ENCODE measurements at places on chromosomes 2 and 18.

DNA sequence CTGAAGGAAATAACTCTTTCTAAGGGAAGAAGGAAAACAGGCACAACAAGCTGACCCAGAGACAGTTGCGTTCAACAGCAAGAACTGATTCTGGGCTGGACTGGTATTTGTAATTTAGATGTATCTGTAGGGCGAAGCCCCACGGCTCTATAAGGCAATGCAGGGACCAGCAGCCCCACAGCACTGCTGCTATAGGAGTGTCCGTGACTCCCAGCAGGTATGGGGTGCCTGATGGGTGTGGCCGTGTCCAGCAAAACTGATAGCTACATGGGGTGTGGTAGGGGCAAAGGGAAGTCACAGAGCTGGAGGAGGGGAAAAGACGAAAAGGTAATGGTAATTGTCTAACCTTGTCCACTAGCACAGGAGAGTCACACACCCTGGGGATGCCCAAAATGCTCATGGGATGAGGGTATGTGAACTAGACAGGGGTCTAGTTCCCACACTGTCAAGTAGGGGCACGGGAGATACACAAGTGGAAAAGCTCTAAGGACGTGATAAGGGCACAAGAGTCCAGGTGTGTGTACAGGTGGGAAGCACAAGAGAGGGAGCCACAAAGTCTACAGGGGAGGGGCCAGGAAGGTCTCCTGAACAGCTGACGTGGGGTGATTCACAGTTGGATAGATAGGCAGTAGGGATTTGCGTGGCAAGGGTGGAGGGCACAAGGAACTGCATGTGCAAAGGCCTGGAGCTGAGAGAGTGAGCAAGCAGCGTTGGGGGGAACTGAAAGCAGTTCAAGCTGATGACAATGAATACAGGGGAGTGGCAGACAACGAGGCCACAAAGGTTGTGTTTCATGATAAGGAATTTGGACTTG lies 48.5 kb upstream of the ASPRV1 start:
- no peak for DNase-seq

GRCh38 chr2:15926252-15926651 lies 14.1 kb upstream of the MYCN start:
- no peak for DNase-seq

- no peak for DNase-seq
Observed at GRCh38 chr2:29787473-29788465, 133.6 kb downstream of the ALK start.

GRCh38 chr2:197498937-197499593 lies 575 bp downstream of the HSPD1 start:
- DNase-seq: peak; percentile 61

DNA sequence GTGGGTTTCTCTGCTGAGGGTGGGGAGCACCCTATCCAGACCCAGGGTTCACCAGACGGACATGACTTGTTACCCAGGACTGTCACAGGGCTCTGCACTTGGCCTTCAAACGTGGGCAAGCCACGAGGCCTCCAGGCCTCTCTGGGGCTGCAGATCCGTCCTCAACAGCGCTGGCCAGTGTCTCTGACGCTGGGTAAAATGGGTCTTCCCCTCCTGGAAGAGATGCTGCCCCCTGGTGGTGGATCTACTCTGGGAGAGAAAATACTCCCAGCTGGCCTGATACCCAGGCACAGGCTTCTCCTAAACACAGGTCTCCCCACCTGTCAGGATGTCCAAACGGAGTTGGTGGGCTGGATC lies 3.7 kb downstream of the GPR17 start:
- peak; percentile 64 for DNase-seq

DNA sequence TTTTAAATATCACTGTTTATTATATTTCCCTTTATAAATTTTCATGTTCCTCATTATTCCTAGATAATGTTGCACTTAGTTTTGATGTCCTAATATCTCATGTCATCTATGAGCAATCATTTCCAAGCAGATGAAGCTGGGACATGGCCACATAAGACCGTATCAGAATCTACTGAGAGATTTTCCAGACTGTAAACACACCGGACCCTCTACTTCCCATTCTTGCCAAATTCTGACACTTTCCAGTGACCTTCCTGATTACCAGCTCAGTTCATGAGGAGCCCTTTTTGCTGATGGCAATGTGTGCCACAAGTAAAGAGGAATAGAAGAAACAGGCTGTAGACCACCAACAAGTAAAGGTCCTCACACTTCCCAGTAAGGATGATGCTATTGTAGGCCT lies 20.3 kb upstream of the PDE1A start:
- DNase-seq: no peak

GRCh38 chr2:119544075-119544938 lies at the start of gene CFAP221:
TSS of gene CFAP221 (plus strand) at chr2:119544449. CDS start at chr2:119546132, 1,683 bp downstream.
- peak; percentile 75 for DNase-seq

GRCh38 chr2:191565647-191566198 lies 112.2 kb upstream of the NABP1 start:
- DNase-seq: no peak

Data from left renal cortex interstitium (tissue), 4 donors.